Aorta (tissue), 5 donors: ENCODE measurements at places on chromosomes 11 and 22. TPM values are rescaled to one million over a fixed set of nuclear protein-coding genes. Genes with fewer than 3 reads are reported as not detected.

GRCh38 chr11:112290493-112290850 lies 29.8 kb upstream of the PLET1 start:
- no peaks in the 10 kb centered on the region for H3K27me3 ChIP-seq
- H3K4me1 ChIP-seq: peaks cover 5% of the 10 kb centered on the region
- DNase-seq: no peak
- H3K36me3 ChIP-seq: no peaks in the 10 kb centered on the region
- peak overlapping the region; percentile 83 for H3K27ac ChIP-seq

Gene POTEH
- total RNA-seq: not detected

- H3K4me1 ChIP-seq: no peaks in the 10 kb centered on the region
- H3K27me3 ChIP-seq: no peaks in the 10 kb centered on the region
- no peak for DNase-seq
- H3K27ac ChIP-seq: no peak overlapping the region
Measured at GRCh38 chr11:41328324-41328723, 131.1 kb downstream of the LRRC4C start.

- H3K27me3 ChIP-seq: no peaks in the 10 kb centered on the region
- no peaks in the 10 kb centered on the region for H3K4me1 ChIP-seq
- no peak overlapping the region for H3K27ac ChIP-seq
- DNase-seq: no peak
Measured at GRCh38 chr11:4178813-4179662, 84.4 kb downstream of the RRM1 start.

- peaks cover 2% of the 10 kb centered on the region for H3K36me3 ChIP-seq
- H3K4me3 ChIP-seq: no peak overlapping the region
- DNase-seq: no peak
- no peaks in the 10 kb centered on the region for H3K27me3 ChIP-seq
Measured at GRCh38 chr11:79427611-79428327, 13.1 kb downstream of the TENM4 start.

Gene SPDYC
- not detected for total RNA-seq
